ENCODE measurements at places on chromosomes 5 and 9. TPM values are rescaled to one million over a fixed set of nuclear protein-coding genes. Genes with fewer than 3 reads are reported as not detected.

The SARDH gene
- 0.60 TPM for total RNA-seq

The CWC27 gene
- 29.1 TPM for total RNA-seq

The CD180 gene
- 1.4 TPM for total RNA-seq

The LEAP2 gene
- 3.9 TPM for total RNA-seq

The OR1Q1 gene
- total RNA-seq, result not detected

The RXFP3 gene
- not detected for total RNA-seq

The IFNA1 gene
- not detected for total RNA-seq

The GABRA1 gene
- total RNA-seq, result not detected

The PCDHA4 gene
- not detected for total RNA-seq

The ASPN gene
- total RNA-seq, result not detected

The TPRN gene
- 17.2 TPM for total RNA-seq

The MAP1B gene
- total RNA-seq, result not detected

The SAXO1 gene
- not detected for total RNA-seq

The SERF1A gene
- total RNA-seq, result 12.9 TPM

GRCh38 chr9:137750007-137750406 lies 127.6 kb upstream of the CACNA1B start:
- no peak for DNase-seq

GRCh38 chr5:77024490-77024889 lies 5.7 kb upstream of the AGGF1 start:
- no peak for DNase-seq

DNA sequence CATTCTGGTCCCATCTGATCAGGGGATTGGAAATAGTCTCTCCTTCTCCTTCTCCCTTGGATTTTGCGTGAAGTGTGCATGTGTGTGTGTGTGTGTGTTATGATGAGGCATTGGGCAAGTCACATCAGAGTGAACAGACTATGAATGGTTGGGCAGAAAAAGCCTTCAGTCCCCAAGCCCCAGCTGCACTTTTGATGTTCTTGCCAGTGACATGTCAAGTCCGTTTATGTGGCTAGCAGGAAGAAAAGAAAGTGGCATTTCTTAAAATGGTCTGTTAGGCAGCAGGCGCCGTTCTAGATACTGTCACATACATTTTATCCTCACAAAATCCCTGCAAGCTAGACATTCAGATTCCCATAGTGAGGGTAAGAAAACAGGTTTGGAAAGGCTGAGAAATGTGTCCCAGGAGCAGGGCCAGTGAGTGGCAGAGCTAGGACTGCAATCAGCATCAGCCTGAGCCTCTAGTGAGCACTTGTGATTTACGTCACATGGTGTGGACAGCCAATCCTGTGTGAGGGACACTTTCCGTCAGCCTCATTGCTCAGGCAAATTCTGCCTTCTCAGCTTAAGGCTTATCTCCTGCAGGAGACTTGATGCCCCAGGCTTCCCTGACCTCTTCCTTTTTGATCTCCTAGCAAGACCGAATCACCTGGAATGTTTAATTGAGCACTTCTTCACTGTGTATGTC lies 60.4 kb downstream of the GLRA1 start:
- DNase-seq, result no peak

DNA sequence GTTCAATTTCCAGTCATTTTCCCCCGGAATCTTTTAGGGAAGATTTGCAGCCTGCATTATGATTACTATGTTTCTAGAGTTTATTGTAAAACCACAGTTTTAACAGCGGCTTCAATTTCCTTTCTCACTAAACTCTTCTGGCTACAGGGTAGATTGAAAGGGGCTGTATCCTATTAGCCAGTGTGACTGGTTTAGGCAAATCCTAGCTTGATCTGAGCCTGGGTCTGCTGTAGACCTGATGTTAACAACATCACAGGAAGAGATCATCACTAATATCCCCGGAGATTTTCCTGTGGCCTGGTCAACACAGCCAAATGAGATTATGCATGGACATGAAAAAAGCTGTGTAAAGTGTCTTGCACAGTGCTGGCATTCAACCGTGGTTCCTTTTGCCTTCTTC lies 33.4 kb downstream of the STOM start:
- no peak for DNase-seq

DNA sequence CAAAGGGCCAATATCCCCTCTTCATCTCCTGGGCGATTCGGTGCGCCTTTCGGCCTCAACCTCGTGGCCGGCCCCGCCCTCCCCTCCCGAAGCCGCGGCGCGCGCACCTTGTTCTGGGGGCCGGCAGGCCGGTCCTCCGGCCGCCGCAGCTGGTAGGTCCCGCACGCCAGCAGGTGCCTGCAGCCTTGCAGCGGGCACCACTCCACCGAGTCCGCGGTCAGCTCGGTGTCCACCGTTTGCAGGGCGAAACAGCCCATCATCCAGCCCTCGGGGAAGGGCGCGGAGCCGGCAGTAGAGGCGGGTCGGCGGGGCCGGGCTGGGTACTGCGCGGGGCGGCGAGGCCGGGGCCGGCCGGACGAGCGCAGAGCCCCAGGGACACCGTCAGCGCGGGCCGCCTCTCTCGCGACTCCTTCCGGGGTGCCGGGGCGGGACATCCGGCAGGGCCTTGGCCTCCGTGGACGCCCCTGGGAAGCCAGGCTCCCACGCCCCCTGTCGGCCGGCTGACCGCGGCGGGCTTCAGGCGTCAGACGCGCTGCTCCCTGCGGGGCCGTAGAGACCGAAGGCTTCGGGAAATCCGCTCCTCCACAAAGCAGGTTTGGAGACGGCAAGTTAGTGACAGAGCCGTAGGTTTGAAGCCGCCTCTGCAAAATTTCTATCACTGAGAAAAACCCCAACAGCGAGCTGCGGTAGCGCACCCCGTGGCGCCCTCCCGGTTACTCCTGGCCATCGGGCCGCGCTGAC lies at the start of gene DPH7:
Gene DPH7, minus strand, starts transcription at position 408 of the 741 bp plus-strand sequence. Its CDS starts 148 bp downstream, at position 260.
- peak; percentile 93 for DNase-seq

GRCh38 chr5:136162008-136162407 lies 29.4 kb downstream of the SMAD5 start:
- no peak for DNase-seq

- no peak for DNase-seq
These were observed 394.3 kb downstream of the OSTF1 start for GRCh38 chr9:75482566-75482965.

GRCh38 chr5:133321833-133322420 lies 270.1 kb downstream of the HSPA4 start:
- DNase-seq, result peak; percentile 33

DNA sequence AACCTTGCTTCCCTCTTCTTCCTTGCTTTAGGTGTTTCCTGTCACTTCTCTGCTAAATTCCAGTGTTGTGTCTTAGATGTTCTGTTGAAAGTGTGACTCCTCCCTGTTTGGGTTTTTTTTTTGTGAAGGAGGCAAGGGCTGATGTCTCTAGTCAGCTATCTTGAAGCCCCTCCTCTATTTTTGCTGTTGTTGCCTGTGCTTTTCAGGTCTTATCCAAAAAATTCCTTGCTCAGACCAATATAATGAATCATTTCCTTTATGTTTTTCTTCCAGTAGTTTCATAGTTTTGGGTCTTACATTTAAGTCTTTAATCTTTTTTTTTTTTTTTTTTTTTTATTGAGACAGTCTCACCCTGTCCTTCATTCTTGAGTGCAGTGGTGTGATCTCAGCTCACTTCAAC lies 22.3 kb downstream of the RIC1 start:
- no peak for DNase-seq

DNA sequence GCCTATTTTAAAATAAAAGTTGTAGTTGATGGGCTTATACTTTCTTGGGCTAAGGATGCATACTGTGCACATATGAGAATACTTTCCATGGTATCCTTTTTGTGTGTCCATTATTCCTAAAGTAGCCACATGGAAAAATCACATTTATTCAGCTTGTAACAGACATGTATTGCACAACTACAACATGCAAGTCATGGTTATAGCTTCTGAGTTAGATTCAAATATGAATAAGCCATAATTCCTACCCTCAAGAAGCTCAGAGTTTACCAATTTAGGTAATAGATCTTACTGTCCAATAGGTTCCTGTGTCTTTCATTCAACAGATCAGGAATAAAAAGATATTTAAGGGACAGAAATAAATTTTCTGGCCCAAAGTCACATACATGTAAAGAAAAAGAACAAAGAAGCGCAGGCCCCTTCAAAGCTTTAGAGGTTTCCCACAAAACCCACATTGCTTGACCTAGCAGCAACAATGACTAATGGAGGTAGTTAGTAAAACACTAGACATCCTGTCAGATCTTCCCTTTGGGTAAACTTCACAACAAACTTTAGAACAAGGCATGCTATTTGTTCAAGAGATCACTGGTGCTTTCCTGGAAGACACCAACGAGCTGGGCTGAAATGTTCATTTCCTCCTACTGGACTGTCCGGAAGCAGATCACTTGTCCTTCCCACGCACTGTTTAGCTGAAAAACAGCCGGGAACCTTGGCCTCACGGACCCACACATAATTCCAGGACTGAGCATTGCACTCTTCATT lies 78.4 kb upstream of the ITGA1 start:
- peak; percentile 17 for DNase-seq

GRCh38 chr5:61784341-61784740 lies 452.3 kb downstream of the ZSWIM6 start:
- DNase-seq, result no peak

- DNase-seq, result no peak
These were observed 7.0 kb upstream of the FBXO4 start for GRCh38 chr5:41918105-41918504.

DNA sequence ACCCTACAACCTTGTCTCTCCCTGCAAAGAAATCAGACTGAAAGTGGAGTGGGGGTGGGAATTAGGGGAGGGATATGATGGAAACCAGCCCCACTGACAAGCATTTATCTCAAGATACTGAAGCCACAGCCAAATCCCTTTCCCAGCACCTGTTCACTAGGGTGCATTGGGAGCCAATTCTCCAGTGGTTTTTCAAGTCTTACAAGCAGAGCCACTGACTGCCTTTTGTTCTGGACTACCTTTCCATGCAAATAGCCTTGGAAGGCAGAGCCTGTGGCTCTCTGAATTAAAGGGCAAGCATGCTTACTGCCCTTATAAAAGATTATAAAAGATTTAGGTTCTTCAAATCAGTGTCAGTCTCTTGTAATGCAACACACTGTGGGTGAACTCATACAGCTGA lies 8.8 kb upstream of the GGTA1 start:
- DNase-seq, result no peak

- DNase-seq, result no peak
These were observed 28.1 kb downstream of the IL33 start for GRCh38 chr9:6243746-6244145.

GRCh38 chr5:148632255-148633066 lies 21.9 kb downstream of the HTR4 start:
- no peak for DNase-seq

DNA sequence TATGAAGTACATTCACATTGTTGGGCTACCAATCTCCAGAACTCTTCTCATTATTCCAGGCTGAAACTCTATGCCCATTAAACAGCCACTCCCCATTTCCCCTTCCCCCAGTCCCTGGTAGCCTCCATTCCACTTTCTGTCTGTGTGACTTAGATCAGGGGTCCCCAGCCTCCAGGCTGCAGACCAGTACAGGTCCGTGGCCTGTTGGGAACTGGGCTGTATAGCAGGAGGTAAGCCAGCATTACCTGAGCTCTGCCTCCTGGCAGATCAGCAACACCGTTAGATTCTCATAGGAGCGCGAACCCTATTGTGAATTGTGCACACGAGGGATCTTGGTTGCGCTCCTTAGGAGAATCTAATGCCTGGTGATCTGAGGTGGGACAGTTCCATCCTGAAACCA lies 23.1 kb downstream of the ZNF618 start:
- no peak for DNase-seq

Data from activated T-helper 1 cell treated with anti-CD3 and anti-CD28 coated beads, Interleukin-12 subunit alpha, Interleukin-12 subunit beta, Interleukin-2, Interleukin-4 antibody, amounts not matched to agents 30 ng/mL and 10 ng/mL and 1 ng/mL, durations not matched to agents 14 hours and 24 hours and 36 hours (primary cell).